Prostate gland (tissue), 2 donors: ENCODE measurements at places on chromosomes 2 and 18. TPM values are rescaled to one million over a fixed set of nuclear protein-coding genes. Genes with fewer than 3 reads are reported as not detected.

DNA sequence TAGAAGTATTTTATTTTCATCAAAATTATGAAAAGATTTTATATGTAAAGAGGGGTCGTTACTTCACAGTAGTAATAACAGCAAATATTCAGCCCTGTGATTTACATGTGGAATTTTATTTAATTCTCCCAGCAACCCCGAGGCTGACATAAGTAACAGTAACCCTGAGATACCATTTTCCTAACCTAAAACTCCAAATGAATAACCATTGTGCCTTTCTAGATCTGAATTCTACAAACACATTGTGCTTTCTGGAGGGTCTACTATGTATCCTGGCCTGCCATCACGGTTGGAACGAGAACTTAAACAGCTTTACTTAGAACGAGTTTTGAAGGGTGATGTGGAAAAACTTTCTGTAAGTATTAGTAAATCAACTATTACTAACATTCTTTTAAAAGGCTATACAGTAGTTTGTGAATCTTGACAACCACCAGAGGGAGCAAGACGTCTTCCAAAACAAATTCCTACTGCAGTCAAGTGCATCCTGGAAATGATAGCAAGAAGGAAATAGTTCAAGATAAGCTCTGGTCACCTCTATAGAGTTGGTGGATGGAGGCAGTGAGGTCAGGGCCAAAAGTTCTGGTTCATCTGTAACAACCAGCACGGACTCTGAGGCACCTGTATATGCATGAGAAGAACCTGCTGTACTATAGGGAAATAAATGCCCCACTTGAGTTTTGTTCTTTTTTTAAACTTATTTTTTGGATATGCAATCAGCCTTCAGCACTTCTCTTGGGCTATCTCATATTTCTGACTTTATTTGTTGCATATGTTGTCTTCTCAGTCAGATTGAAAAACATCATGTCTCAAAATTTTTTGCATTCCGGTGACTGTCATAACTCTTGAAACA is 37.4 kb downstream of the ACTR2 start:
- DNase-seq, result peak; percentile 66

DNA sequence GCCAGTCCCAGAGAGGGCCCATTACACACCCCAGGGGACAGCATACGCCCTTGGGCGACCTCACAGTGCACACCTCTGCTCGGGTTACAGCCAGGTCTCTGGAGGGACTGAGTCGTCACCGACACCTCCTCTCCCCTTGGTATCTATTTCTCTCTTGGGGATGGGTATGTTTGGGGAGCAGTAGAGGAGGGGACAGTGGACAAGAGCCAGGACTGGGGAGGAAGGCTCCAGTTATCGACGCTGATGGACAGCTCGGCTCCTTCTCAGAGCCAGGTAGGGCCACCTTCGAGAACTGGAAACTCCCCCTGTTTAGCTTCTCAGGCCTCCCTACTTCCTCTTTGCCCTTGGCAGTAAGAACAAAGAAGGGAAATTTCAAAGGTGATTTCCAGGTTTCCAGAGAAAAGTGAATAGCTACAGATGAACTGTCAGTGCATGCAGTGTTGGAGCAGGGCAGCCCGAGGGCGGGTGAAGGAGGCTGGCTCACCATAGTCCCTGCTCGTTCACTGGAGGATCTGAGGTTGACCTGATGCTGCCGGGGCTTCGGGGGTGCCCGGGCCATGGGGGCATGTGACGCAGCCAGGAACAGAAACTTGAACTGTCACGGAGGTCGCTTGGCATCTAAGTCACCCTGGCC is 4.4 kb upstream of the SEMA4C start:
- DNase-seq, result no peak

- peak; percentile 56 for DNase-seq
These were observed 269.4 kb downstream of the LOXHD1 start for GRCh38 chr18:46387441-46388131.

GRCh38 chr2:95351598-95351915 is 51.0 kb upstream of the FAHD2A start:
- DNase-seq, result no peak

DNA sequence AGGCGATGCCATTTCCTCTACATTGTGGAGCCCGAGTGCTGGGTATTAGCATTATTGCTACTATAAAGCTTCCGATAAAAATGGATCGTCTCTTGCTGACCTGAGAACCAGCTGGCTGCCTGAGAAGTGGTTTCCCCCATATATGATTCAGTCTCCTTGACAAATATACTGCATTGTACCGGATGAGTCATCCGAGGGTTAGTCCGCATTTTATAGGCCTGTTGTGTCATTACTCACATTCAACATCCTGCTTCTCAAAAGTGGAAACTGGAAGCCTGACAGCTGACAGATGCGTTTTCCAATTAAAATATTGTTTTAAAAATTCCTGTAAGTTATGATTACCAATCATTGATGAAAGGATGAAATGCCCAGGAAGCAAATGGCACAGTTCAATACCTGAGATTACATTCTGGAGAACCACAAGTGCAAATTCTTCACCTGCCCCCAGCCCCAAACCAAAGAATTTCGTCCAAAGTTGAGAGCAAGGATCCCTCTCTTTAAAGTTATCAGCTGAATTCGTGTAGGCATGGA is 65.7 kb downstream of the SPRED2 start:
- peak; percentile 77 for DNase-seq

DNA sequence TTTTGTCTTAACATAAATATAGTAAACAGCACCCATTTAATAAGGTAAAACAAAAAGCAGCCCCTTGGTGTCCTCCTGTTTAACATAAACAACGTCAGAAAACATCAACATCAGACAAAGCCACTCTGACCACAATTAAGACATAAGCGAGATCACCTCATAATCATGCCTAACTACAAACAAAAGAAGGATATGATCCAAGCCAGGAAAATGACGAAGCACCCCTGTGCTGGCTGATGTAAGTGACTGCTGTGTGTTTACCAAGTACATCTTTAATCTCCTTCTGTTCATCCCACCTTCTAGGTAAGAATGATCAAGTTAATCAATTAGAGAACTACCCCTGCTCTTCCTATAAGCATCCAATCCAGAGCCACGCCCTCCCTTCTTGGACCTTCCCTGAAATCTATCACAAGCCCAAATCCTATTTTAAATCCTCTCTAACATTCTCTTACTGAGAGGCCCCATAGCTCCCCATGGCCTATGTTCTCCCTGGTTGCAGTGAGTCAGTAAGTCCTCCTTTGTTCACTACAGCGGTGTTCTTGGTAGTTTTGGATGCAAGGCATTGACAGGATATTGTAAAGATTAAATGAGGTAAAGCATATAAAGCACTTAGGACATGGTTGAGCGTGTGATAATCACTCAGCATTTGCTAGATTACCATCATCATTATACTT is 424.2 kb downstream of the TSN start:
- no peak for DNase-seq

DNA sequence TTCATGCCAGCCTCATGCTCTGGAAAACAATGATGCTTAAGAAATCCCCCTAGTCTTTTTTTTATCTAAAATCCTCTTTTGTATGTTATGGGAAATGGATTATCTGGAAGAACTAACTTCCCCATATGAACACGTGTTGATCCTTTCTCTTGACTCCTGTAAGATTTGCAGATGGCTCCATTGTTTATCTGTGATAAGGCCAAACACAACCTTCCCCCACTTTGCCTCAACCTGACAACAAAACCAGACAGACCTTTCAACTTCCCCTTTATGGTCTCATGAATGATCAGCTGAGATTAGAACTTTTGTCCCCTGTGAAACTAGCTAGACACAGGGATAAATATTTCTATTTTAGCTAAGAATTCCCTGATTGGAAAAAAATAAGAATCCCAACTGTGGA is 828.0 kb upstream of the CDH2 start:
- DNase-seq, result no peak

DNA sequence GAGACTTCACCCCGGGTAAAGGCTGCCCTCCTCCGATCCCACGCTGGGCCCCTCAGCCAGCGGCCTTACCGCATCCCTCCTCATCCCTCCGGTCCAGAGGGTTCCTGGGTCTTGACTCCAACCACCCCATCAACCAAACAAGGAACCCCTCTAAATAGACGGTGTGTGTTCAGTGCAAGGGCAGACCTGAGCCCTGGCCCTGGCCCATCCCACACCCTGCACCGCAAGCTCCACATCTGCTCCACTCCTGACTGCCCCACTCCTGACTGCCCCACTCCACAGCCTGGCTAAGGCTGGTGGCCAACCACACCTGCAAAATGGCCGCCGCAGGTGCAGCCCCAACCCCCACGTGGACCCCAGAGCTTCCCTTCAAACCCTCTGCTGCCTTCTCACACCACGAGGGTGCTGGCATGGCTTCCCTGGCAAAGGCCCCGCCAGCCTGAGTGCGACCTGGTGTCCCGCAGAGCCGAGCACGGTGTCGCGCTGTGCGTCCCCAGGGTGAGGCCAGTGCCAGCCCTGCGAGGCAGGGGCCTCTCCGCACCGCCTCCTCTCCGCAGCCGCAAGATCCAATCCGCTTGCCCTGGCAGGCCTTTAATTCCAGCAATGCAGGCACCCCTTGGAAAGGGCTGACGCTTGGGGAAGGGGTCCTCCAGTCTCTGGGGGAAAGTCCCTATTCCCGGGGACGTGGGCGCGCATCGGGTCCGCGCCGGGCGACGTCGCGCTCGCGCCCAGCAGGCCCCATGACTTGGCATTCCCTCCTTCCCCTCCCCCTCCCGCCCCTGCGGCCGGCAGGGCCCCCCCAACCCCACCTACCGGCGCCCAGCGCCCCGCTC is 1.5 kb downstream of the KIF1A start:
- DNase-seq, result no peak

- DNase-seq, result no peak
These were observed 11.1 kb upstream of the VPS4B start for GRCh38 chr18:63433334-63433866.

GRCh38 chr2:64989982-64990614 is 899 bp downstream of the SLC1A4 start:
- DNase-seq, result no peak

LTBP1 gene
- total RNA-seq, result 99.8 TPM

ABCA12 gene
- total RNA-seq, result 0.68 TPM

ERFE gene
- total RNA-seq, result not detected

RAPH1 gene
- total RNA-seq, result 35.0 TPM

GREB1L gene
- 21.6 TPM for total RNA-seq

CHN1 gene
- total RNA-seq, result 7.8 TPM
